ENCODE measurements at places on chromosomes 16 and 17. TPM values are rescaled to one million over a fixed set of nuclear protein-coding genes. Genes with fewer than 3 reads are reported as not detected.

DNA sequence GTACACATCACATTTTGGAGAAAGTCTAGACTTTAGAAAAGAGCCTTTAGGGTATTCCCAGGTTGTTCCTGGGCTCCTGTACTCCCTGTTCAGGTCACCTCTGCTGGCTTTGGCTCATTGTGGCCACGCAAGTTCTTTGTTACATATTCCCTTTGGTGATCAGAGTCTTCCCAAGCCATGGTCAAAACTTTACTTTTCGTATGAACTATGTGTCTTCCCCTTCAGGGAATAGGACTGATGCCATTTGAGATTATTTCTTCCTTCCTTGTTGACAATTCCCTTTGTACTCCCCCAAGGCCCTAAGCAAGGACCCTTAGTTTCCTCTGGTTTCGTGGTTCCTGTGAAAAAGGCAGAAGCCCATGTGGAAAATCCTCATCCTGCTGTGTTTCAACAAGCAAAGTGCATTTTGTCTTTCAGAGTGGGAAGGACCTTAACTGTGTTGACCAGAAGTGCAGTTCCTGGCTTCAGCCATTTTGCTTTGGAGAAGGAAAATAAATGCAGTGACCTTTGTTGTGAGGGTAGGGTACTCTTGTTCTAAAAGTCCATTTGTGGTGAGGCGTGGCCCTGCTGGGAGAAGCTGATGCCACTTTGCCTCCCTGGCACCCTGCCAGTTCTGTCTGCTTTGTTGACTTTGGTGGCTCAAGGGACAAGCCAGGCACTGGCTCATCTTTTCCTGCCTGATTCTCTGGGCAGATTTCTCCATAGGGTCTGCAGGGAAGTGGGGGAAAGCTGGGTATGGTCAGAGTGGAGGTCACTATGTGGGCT is 55.1 kb downstream of the ZNRF1 start:
- no peak overlapping the region for H3K4me3 ChIP-seq
- no peaks in the 10 kb centered on the region for H3K36me3 ChIP-seq
- H3K4me1 ChIP-seq = no peaks in the 10 kb centered on the region
- H3K27me3 ChIP-seq = no peaks in the 10 kb centered on the region
- no peak for DNase-seq

DNA sequence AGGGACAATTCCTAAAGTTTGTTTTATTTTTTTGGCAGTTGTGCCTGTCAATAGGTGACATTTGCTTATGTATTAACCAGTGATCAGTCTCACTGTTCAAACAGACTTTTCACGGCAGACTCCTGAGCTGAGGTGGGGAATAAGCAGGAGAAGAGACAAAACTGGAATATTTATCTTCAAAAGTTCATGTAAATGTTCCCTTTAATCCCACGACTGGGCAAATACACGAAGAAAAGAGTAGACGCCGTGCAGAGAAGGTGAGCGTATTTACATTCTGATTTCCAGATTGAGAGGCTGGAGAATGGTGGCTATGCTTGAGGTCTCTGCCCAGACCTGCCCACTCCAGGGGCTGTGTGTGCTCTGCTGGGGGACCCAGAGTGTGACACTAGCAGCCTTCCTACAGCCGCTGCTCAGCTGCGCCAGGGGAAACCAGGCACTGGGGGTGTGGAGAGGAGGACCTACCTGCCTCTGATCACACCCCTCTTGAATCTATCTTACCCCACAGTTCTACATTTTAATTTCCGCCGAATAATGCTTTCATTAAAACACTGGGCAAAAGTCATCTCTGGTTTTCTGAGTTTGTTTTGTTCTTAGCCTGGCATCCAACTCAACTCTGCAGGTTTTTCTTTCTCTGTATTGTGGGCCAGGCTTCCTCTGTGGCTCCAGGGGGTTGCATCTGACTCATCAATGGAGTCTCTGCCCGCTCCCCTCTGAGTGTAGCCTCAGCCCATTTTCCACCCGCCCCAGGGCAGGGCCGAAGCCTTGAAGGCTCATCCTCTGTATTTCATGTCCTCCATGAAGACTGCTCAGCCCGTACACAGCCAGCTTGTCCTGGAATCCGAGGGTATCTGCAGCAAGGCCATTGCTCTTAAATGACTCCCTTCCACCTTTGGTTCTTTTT is 237.1 kb downstream of the NTN1 start:
- no peak overlapping the region for H3K4me3 ChIP-seq
- no peak for DNase-seq
- H3K4me1 ChIP-seq = peaks cover 4% of the 10 kb centered on the region
- H3K27me3 ChIP-seq = 0 out of 2 replicates have a peak, but pooled peaks cover 2% of the 10 kb centered on the region

- no peaks in the 10 kb centered on the region for H3K36me3 ChIP-seq
- H3K4me1 ChIP-seq = peaks cover 2% of the 10 kb centered on the region
- H3K27ac ChIP-seq = no peak overlapping the region
- no peaks in the 10 kb centered on the region for H3K27me3 ChIP-seq
Measured at GRCh38 chr16:58413359-58413758, 21.1 kb downstream of the GINS3 start.

- DNase-seq = peak; percentile 19
- H3K36me3 ChIP-seq = peaks cover 5% of the 10 kb centered on the region
- no peak overlapping the region for H3K4me3 ChIP-seq
- peaks cover 2% of the 10 kb centered on the region for H3K4me1 ChIP-seq
- H3K27me3 ChIP-seq = no peaks in the 10 kb centered on the region
Measured at GRCh38 chr17:82781894-82782274, 30.0 kb downstream of the TBCD start.

DNA sequence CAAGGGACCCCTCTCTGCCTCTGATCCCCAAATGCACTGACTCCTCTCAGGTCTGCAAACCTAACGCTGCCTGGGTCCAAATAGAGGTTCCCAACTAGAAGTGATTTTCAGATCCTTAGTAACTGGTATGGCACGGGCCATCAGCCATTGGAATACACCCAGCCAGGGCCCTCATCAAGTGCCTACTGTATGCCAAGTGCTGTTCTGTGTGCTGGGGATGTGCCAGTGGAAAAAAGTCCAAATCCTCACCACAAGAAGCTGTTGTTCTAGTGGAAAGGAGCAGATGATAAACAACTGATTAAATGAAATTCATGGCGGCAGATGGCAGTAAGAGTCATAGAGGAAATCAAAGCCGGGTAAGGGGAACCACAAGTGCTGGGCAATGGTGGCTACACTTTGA is 57.2 kb upstream of the MED9 start:
- H3K27me3 ChIP-seq = no peaks in the 10 kb centered on the region
- no peaks in the 10 kb centered on the region for H3K36me3 ChIP-seq
- no peak for DNase-seq
- no peak overlapping the region for H3K27ac ChIP-seq

GRCh38 chr16:15457958-15458357 is 23.6 kb downstream of the BMERB1 start:
- no peaks in the 10 kb centered on the region for H3K27me3 ChIP-seq
- H3K36me3 ChIP-seq = no peaks in the 10 kb centered on the region
- no peak for DNase-seq
- H3K4me1 ChIP-seq = no peaks in the 10 kb centered on the region
- no peak overlapping the region for H3K4me3 ChIP-seq

GRCh38 chr17:40963838-40964237 is 2.9 kb downstream of the KRT39 start:
- no peak for DNase-seq
- H3K4me3 ChIP-seq = no peak overlapping the region
- no peaks in the 10 kb centered on the region for H3K27me3 ChIP-seq
- no peak overlapping the region for H3K27ac ChIP-seq

DNA sequence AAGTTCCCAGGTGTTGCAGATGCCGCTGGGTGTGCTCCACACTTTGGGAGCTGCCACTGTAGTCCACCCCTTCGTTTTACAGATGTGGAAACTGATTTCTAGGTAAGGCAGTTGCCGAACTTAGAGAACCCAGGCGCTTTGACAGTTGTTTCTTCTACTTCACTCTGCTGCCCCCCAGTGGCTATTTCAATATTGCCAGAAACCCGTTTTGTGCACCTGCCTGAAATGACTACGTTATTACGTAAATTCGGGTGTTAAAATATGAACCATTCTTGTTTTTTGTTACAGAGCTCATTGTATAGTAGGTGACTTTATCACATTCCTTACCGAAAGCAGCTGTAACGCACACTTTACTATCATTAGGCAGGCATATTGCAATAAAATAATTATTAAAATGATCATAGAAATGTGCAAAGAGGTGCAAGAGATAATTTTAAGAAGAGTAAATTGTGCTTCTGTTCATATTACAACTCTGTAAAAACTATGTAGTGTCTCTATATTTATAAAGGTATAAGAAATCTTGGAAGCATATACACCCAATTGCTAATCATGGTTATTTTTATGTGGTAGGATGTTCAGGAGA is 44.9 kb downstream of the OTOA start:
- H3K27ac ChIP-seq = no peak overlapping the region
- H3K27me3 ChIP-seq = no peaks in the 10 kb centered on the region
- no peak overlapping the region for H3K4me3 ChIP-seq

ZG16 gene
- total RNA-seq = not detected

- DNase-seq = no peak
- H3K27ac ChIP-seq = no peak overlapping the region
Measured at GRCh38 chr17:59621771-59622170, 2.1 kb downstream of the CLTC start.

DNA sequence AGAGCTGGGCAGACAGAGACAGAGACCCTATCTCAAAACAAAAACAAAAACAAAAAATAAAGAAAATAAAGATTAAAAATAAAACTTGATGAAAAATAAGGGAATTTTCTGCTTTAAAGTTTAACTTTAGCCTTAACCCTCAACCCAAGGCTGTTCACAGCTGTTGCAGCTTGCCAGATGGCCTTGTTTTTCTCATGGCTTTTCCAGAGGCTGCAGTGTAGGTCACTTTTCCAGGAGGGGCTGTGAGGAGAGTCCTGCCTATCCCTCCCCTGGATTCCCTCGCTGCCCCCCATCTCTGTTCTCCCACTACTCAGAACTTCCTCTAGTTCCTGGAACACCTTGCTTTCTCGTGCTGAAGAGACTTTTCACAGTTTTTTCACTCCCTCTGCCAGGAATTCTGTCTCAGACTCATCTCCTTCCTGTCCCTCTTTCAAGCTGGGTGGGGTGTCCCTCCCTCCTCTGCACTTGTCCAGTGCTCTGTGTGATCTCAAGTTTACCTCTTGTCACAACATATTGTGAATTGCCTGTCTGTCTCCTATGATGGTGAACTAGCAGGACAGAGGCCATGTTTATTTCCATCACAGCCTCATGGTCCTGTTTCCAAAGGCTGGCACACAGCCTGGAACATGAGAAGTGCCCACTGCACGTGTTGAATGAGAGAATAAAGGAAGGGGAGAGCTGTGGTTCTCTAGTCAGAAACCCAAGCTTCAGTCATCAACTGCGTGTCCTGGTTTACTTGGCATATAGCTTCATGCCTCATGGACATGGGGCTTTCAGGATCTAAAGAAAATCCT is 69.9 kb upstream of the MSI2 start:
- no peaks in the 10 kb centered on the region for H3K4me1 ChIP-seq
- no peak overlapping the region for H3K4me3 ChIP-seq
- no peaks in the 10 kb centered on the region for H3K36me3 ChIP-seq
- H3K27me3 ChIP-seq = no peaks in the 10 kb centered on the region

- H3K4me1 ChIP-seq = peaks cover 2% of the 10 kb centered on the region
- no peak overlapping the region for H3K27ac ChIP-seq
- peaks cover 12% of the 10 kb centered on the region for H3K27me3 ChIP-seq
- no peak for DNase-seq
Measured at GRCh38 chr17:73165616-73166404, 1.0 kb downstream of the SSTR2 start.

RAMP2 gene
- total RNA-seq = 12.0 TPM
